ENCODE measurements at places on chromosomes 3 and 15.

DNA sequence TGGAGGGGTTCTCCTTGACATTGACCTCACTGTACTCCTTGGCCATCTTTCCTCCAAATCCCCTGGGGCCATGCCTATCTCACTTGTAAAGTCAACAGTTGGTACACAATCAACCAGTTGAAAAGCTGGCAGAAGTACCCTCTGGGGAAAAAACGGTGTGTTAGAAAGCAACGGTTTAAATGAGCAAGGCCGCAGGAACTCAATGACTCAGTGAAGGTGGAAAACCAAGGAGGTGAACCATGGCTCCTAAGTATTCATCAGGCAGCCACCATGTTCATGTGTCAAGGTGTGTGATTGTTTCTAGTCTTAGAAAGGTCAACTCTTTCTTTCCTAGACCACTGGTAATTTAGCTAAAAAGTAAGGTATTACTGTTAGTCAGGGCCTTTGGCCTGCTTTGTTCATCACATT lies 130.9 kb upstream of the SATB1 start:
- no peak for DNase-seq

- no peak for DNase-seq
Observed at GRCh38 chr15:99142562-99142961, 37.7 kb downstream of the SYNM start.

DNA sequence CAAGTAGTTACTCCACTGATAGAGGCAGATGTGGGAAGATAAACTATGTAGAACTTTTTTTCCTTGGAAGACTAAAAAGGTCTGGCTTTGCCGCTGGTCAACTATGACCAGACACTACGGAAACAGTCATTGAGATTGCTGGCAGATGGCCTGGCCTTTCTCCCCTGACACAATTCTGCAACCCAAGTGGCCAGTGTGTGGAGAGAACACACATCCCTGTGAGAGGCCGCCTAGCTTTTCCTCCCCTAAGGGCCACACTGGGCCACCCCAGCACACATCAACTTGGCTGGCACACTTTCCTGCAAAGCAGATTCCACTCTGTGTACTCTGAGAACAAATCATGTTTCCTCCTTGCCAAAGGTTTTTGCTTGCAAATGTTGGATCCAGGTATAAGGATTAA lies 10.4 kb upstream of the TJP1 start:
- no peak for DNase-seq

GRCh38 chr15:77225646-77226045 lies 154.7 kb upstream of the TSPAN3 start:
- DNase-seq: no peak

- DNase-seq: no peak
Observed at GRCh38 chr15:41544650-41545015, 576 bp upstream of the RPAP1 start.

GRCh38 chr3:84039099-84039498 lies 919.7 kb upstream of the CADM2 start:
- no peak for DNase-seq

- DNase-seq: no peak
Observed at GRCh38 chr3:38040401-38040800, 1.4 kb downstream of the DLEC1 start.

- no peak for DNase-seq
Observed at GRCh38 chr3:36663666-36664291, 100.6 kb downstream of the DCLK3 start.

DNA sequence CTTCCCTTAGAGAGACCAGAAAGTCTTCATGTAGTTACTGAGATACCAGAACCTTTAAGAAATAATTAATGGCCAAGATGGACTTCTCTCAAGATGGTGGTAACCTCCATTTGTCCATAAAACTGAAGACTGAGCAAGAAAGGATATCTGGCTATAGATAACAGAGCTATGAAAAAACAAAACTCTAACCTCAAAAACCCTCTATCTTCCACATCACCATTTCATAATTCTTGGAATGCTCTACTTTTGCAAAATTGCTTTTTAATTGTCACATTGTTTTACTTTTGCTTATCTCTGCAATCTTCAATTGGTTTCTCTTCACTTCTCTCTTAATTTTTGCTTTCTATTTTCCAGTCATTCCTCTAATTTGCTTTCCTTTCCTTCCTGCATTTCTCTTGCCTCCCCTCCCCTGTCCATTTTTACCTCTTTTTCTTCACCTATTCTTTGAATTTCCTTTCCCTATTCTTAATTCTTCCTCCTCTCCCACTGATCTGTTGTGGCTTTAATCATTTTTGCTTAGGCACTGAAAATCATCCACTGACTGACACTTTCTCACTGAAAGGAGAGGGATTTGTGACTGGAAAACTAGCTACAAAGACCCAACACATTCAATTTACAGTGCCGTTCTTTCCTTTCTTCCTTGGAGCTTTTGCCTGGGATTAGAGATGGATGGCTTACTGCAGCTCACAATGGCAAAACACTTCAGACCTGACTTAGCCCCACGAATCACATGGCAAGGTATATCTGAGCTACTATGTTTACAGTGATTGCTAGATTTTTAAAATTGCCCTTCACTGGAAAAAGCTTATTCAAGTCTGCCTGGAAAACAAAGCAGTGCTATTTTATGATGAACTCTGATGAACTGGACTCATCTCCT lies 242.8 kb downstream of the CHST2 start:
- no peak for DNase-seq

DNA sequence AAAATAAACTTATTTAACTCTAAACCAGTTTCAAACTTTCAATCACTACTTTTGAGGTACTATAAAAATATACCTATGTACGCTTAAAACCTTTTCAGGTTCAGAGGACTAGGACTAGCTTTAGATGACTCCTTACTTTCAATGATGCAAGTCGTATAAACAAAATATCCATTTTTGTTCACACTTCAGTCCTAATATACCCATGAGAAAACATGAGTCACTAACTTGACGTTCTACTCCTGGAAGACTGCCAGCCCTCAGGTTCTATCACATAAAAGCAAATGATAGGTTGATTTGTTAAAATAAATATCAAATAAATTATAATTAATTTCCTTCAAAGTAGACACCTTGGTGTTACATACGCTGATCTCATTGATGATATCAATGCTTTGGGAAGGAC lies 10.6 kb upstream of the P3H2 start:
- DNase-seq: no peak

GRCh38 chr15:60137711-60138396 lies 133.7 kb downstream of the FOXB1 start:
- DNase-seq: no peak

- no peak for DNase-seq
Observed at GRCh38 chr15:74193299-74193718, 9.3 kb downstream of the STRA6 start.

DNA sequence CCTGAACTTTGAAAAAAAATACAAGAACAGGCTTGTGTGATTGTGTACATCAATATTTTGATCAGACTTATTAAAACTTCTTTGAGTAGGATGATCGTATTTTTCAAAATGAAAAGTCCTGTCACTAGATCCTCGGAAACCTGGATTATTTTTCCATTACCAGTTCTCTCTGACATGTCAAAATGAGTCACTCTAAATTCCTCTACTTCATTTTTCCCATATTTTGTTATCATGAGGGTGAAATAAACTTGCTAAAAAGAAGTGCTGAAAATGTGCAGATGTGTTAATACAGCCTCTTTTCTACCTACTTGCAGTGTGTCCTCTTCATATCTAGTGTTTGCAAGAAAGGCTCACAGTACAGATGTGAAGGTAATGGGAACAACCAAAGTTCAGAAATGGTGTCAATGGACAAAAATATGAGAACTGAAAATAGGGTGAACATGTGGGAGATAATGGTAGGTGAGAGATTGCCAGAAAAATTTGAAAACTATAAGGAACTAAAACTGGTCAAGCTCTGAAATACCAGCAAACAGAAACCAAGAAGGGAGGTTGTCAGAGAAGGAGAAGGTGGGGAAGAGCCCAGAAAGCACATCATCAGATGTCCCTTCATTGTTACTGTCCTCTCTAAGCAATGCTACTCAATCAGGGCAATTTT lies 108.2 kb downstream of the EOMES start:
- DNase-seq: no peak

GRCh38 chr15:80325206-80325605 lies 73.2 kb upstream of the CTXND1 start:
- no peak for DNase-seq

DNA sequence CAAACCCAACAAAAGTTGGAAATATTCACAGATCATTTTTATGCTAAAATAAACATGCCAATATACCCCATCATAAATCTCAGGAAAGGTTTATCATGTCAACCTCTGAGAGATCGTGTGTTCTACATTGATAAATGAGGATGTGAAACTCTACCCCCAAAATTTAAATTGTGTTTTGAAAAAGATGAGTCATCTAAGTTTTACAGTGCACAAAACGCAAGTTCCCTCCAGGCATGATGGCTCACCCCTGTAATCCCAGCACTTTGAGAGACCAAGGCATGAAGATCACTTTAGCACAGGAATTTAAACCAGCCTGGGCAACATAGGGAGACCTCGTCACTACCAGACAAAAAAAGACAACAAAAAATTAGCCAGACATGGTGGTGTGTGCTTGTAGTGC lies 1487.0 kb upstream of the GBE1 start:
- DNase-seq: no peak

- no peak for DNase-seq
Observed at GRCh38 chr15:59321000-59321689, 51.5 kb downstream of the MYO1E start.

GRCh38 chr3:152797751-152798432 lies 37.0 kb upstream of the P2RY1 start:
- no peak for DNase-seq

- DNase-seq: no peak
Observed at GRCh38 chr15:67911727-67912126, 71.9 kb upstream of the RNU6-1 start.

DNA sequence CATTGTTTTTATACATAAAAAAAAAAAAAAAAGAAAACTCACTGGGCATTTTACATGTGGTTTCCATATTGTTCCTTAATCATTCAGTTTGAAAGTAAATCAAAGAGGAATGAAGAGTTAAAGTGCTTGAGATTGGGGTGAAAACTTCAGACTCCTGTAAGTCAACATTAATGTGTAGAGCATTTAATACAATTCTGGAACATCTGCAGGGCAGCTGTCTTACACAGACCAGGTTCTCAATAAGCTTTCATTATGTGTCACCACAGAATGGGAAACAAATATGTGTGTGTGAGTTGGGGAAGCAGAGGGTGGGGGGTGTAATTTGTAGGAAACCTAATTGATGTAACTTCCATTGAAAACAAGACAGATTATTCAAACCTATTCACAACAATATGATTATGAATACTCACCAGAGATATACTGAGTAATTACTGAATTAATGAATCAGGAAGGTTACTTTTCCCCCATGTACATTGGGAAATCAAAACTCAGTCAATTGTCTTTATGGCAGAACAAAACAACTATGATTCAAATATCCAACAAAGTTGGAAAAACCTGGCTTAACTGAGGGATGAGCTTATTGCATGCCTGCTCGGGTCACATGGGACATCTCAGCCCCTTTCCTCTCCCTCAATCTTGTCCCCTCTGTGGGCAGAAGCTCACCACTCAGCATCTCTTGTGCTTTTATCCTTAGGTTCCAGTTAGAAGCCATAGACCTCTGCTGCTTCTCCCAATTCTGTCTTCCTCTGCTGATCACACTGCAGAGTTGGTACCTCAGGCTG lies 281.2 kb upstream of the THBS1 start:
- no peak for DNase-seq

DNA sequence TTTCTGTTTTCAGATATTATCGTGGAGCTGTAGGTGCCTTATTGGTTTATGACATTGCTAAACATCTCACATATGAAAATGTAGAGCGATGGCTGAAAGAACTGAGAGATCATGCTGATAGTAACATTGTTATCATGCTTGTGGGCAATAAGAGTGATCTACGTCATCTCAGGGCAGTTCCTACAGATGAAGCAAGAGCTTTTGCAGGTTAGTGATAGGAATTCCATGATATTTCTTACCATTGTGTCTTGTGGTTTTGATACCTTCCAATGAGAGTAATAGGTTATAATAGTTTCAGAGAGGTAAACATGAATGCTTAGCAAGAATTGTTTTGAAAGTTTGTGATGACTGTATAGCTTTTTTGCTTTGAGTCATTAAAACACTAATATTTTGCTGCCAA lies 8.5 kb downstream of the RAB11A start:
- DNase-seq: no peak

DNA sequence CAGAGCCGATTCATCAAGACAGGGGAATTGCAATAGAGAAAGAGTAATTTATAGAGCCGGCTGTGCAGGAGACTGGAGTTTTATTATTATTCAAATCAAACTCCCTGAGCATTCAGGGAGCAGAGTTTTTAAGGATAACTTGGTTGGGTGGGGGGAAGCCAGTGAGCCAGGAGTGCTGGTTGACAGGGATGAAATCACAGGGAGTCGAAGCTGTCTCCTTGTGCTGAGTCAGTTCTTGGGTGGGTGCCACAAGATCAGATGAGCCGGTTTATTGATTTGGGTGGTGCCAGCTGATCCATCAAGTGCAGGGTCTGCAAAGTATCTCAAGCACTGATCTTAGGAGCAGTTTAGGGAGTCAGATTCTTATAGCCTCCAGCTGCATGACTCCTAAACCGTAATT lies 95.4 kb upstream of the CCDC80 start:
- no peak for DNase-seq

DNA sequence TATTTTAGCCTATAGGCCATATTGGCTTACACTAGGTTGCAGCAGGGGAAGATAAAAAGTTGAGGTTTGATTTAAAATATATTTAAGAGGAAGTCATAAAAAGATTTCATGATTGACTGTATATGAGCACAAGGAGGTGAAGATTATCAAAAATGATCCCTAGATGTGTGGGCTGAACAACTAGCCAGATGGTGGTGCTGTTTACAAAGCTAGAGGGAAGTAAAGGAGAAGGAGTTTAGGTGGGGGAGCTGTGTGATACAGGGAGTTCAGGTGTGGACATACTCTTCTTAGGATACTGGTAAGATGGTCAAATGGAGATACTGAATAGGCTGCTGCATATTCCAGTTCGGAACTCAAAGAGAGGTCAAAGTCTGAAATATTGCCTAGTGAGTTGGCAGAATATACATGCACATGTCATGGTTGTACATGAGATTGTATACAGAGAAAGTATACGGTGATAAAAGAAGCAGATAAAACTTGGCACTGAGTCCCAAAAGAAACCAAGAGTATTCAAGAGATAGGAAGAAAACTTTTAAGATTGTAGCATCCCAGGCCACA lies 727.8 kb downstream of the NLGN1 start:
- peak; percentile 37 for DNase-seq

DNA sequence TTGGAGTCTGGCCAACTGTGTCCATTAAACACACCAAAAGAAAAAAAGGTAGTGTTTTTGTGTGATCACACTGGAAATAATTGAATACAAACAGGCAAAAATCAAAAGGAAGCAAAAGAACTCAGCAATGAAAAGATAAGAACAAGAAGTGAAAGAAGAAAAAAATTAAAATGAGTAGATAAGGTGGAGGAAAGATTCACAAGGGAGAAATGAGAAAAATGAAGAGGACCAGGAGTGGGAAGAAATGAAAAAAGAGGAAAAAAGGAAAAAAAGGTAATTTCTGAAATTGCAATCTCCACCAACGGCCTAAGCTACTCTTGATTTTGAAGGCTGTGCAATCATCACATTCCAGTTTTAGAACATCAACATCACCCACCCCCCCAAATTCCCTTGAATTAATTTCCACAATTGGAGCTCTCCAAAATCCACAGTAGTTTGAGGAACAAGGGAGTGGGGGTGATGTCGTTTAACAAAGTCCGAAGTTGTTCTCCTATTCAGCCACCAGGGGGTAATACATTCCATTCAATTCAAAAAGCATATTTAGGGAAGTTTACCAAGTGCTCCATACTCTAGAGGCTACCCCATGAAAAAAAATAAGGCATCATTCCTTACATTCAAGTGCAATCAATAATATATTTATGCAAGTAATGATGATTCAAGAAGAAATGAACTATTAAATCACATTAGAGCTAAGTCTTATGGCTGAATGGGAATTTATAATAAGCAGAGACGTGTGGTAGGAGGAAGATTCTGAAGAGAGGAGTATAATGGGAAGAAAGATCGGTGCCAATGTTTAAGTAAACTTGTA lies 37.4 kb downstream of the ZNF860 start:
- peak; percentile 79 for DNase-seq
